ENCODE measurements at places on chromosomes 5 and 9.

DNA sequence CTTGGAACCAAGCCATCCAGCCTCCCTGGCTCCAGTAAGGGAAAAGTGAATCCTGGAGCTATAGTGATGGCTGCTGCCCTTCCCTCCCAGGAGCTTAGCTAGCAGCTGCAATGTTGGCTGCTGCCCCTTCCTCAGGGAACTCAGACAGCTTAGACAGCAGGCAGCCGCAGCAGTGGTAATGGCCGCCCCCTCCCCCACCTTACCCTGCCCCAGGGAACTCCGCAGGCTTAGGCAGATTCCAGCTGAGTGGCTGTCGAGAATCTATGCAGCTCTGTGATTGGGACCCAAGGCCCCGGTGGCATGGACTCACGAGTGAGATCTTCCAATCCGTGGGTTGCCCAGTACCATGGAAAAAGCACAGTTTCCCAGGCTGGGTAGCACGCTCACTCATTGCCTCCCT, 378.6 kb downstream of the NNT start:
- no peak for DNase-seq

- DNase-seq, result no peak
Observed at GRCh38 chr9:84485539-84485938, 145.0 kb upstream of the SLC28A3 start.

- no peak for DNase-seq
Observed at GRCh38 chr5:139872052-139872766, 76.6 kb downstream of the PSD2 start.

- DNase-seq, result no peak
Observed at GRCh38 chr9:120386390-120387131, 193.4 kb downstream of the CDK5RAP2 start.

DNA sequence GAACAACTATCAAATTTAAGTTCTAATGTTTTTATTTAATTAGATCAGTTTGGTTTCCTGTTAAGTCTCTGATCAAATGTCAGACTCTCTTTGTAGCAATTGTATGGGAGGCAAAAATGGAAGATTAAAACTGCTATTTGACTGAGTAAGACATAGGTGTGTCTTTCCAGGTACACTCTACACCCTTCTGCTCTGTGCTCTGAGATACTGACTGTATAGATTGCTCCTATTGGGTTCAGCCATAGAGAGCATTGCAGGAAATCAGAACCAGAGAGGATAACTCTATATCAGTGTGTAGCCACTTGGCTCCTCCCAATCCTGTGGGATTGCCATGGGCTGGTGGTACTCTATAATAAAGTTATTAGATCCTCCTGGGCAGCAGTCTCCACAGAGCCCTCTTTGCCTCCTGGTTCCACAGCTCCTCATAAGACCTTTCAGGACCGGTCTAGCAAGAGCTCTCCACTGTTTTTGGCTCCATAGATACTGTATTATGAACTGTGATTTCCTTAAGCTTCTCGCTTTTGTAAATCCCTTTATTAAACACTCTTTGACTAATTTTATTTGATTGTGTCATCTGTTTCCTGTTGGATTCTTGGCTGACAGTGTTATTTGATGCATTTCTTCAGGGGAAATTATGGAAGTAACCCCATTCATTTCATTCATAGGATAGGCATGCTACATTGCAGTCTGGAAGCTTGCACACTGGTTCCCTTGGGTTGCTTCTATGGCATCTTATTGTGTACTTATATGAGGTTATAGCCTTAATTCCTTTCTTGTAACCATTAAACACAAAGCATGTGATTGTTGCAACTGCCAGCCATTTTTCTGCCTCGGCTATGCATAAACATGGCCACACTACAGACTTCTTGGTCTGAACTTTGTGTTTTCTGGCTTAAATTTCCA, 115.6 kb downstream of the VCAN start:
- no peak for DNase-seq

GRCh38 chr5:39714036-39714698, 289.4 kb upstream of the DAB2 start:
- DNase-seq, result no peak

DNA sequence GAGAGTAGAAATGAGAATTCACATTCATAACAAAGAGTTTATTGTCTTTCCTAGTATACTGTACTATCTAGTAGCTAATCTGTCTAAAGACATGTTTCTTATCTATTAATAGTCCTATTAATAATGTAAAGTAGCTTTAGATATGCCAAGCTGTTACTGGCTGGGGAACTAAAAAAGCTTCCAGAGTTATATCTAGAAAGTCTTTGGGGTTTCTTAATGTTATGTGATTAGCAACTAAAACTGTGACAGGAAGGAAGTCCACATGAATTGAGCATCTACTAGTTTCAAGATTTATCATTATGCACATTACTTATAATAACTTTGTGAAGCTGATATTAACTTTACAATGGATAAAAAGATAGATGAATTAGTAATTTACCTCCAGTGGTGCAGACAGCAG, 122.7 kb upstream of the CDKN2B start:
- DNase-seq, result no peak

- no peak for DNase-seq
Observed at GRCh38 chr5:180304431-180305375, 12.8 kb upstream of the MAPK9 start.

DNA sequence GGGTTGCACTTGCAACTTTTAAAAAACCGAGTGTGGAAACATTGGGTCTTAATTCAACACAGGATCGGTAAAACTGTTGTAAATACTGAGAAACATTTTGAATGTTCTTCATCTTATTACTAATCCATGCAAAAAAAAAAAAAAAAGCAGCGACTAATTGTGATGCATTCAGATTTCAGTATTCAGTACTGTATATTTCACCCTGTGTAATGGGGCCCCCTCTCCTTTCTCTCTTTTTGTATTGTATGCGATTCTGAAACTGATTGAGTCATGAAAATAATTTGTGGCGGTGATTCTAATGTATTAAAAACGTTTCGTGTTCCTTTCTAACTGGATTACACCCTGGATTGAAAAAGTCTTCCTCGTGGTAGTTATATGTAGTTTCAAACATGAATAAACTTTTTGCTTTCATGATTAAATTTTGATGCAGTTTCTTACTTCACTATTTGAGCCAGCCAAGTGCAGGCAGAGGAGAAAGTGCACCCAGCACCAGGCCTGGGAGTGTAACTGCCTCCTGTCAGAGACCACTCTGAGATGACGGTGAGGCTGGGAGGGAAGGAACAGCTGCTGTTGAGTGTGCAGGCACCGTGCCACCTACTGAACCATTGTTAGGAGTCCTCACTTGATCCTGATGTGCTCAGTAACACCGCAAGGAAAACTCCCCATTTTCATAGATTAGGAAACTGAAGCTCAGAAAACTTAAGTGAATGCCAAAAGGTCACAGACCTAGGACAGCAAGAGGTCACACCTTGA, 220.0 kb downstream of the PBX3 start:
- no peak for DNase-seq

DNA sequence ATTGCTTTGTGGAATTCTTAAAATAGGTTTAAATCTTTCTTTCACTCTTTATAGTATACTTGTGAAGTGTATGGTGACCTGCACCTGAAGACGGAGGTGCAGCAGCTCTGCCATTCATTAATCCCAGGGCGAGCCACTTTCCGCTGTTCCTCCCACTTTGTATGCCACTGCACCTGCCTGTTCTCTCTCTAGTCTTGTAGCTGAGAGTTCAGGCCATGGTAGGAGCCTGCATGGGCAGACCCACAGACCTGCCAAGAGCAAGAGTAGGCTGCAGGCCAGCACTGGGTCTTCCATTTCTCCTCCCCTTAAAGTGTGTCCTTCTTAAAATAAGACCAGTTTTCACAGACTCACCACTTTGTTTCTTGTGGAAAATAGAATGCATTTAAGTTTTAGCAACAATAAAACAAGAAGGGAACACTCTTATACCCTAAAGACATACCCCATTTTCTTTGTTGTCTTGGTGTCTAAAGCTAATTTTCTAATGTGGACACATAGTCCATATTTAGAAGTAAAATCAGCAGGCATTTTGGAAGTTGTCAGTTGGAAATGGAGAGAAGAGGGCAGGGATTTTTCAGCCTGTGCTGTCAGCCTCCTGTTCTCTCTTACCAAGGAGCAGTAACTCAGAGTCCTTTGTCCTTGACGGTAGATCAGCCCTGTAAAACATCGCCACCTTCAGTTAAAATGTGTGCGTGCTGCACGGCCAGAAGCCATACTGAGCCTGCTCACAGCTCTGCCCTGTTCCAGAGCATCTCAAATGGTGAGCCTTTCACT, 103.2 kb downstream of the SNCAIP start:
- DNase-seq, result no peak

DNA sequence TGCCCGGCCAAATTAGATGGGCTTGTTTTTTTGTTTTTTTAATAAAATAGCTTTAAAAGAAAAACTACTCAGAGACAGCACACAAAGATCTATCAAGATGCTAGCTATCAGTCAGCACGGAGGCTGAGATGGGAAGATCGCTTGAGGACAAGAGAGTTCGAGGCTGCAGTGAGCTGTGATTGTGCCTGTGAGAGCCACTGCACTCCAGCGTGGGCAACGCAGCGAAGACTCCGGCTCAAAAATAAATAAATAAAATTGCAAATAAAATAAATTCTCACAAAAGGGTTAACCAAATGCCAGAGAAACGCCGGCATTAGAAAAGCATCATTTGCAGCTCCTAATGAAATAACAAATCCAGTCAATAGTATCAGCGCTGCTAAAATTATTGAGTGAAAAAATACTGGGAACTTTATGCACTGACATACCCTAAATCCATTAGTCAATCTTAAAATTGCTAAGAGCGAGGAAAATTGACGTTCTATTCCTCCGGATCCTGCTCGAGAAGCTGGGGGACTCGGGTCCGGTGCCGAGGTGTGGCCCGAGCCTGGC, 681 bp downstream of the CPLANE1 start:
- no peak for DNase-seq

DNA sequence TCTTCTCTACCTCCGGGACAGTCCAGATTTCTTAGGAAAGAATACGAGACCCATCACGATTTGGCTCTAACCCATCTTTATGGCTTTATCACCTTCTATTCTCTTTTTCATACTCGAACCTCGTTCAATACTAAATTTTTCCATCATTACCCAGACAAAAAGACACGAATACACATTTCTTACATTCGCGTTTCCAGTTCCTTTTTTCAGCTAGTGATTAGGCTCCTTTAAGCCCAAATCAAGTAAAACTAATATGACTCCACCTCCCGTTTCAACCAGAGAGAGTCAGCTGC, 506 bp downstream of the ZBTB6 start:
- DNase-seq, result no peak

- DNase-seq, result peak; percentile 17
Observed at GRCh38 chr5:89313804-89314588, 431.0 kb upstream of the MEF2C start.

DNA sequence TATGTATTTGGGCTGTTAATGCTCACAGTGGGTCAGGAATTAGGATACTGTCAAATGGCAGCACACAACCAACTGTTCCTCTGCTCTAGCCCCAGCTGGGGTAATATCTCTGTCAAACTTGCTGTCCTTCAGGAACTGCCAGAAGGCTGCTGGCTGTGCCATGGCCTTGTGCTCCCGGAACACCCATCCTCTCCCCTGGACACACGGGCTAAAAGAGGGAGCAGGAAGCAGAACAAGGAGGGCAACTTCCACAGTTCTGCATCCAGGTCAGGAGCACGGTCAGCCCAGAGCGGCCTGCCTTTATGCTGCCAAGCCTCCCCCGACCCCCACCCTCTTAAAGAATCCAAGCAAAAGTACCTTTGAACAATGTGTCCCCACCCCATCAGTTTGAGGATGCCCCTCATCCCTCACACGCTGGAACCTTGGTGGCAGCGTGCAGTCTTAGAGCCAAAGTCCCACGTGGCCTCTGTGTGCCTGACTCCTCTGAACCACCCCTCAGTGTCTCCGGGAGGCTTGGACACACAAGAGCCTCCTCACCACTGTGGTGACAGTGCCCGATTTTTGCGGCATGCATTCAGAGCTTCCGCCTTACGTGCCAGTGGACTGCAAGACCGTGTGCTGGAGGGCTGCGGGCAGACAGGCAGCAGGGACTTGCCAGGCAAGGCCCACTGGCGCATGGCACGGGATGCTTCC, 60.8 kb downstream of the PSMB7 start:
- no peak for DNase-seq

DNA sequence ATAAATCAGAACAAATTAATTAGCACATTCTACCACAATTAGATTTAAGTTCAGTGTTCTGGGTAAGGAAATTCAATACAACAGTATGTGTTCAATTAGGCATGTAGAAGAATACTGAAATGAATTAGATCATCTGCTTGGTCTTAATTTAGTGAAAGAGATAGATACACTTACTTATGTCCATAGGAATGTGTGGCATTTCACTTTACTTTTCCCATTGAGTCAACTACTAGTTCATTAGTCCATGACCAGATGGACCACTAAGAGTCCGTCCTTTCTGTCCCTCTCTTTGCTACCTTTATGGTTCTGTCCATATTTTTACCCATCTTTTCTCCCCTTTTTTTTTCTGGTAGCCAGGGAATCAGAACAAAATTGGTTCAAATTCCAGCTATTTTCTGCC, 276.9 kb downstream of the OSTF1 start:
- no peak for DNase-seq
